ENCODE measurements at places on chromosomes 4 and X.

- DNase-seq, result no peak
Observed at GRCh38 chr4:84786478-84786877, 180.0 kb downstream of the WDFY3 start.

DNA sequence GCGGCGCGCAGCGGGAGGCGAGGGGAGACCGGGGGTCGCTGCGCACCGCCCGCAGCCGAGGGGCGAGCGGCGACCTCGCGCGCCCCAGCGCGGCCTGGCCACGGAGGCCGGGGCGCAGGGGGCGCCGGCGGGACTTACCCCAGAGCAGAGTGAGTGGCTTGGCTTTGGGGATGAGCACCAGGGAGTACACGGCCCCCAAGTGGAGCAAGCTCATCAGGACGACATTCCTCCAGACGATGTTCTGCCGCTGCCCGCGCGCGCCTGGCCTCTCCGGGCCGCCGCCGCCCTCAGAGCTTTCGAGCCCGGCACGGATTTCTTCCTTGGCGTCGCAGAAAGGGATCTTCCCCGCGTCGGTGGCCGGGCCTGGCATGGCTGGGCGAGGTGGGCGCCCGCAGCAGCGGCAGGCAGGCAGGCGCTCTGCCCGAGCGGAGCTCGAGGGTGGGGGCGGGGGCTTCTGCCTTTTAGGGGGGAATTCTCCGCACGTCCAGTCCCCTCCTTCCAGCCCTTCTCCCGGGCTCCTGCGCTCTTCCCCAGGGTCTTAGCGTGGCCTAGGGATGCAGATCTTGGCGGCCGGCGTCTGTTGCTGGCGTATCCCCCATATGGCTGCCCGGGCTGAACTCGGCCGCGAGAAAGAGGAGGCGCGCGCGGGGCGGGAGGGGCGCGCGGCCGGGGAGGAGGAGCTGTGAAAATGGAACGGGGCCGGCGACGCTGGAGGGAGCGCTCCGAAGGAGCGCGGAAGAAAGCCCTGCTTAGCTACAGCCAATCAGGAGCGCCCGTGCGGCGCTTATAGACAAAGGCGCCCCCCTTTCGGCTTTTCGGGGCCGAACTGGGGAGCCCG lies at the start of gene SCD5:
SCD5 (minus strand) TSS at position 629 of the 838 bp plus-strand sequence; CDS start at position 370, 259 bp downstream.
- peak; percentile 65 for DNase-seq

DNA sequence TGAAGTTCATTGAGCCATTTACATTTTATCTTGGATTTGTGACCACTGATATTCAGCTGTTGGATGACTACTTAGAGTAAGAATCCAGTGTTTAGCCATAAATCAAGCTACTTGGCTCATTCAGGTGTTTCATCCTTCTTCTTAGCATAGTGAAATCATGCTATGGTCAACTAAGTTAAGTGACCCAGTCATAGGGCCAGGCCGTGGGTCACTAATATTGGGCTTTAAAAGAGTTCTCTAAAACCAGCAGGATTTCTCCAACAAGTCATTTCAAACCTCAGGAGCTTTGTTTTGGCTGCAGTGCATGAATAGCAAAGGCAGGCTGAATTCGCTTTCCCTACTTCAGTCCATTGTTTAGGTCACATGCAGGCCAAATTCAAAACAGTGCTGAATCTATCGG lies 181.0 kb downstream of the MAML3 start:
- no peak for DNase-seq

DNA sequence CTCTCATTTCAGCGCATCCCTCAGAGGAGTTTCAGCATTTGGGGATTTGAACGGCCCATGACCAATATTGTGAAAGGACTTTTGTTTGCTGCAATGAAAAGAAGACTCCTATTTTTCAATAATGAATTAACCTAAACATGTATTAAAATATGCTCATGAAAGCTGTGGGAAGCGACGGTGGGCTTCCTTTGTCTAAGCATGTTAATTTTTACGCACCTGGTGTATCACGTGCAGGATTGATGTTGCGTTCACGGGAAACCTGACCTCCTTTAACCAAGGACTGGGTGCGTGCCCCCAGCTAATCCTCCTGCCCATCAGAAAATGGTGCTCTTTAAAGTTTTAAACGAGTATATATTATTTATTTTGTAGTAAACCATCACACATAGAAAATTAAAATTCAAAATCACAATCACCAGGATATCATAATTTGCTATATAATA lies 590 bp upstream of the CCDC110 start:
- no peak for DNase-seq

DNA sequence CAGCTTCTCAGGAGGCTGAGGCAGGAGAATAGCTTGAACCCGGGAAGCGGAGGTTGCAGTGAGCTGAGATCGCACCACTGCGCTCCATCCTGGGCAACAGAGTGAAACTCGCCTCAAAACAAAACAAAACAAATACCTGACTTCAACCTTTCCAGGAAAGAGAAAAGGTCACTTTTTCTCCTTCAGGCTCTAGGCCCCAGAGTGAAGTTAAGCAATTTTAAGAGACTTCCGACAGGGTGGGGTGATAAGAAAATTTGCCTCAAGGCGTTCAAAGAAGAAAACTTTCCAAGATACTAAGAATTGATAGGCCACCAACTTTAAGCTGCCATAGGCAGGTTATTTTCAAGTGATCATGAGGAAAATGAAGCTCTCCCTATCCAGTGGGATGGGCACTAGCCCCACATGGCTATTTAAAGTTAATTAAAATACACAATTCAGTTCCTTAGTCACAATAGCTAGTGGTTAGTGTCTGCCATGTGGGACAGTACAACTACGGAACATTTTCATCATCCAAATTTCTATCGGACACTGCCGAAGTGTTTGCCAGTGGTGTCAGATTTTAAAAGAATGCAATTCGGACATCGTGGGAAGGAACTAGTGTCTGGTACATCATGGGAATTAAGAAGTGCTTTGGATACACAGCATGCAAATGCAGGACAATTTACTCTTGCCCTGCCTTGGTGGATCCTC lies 33.0 kb downstream of the SMS start:
- no peak for DNase-seq

GRCh38 chrX:55142206-55142918 lies 53.5 kb downstream of the PAGE2 start:
- DNase-seq, result no peak

DNA sequence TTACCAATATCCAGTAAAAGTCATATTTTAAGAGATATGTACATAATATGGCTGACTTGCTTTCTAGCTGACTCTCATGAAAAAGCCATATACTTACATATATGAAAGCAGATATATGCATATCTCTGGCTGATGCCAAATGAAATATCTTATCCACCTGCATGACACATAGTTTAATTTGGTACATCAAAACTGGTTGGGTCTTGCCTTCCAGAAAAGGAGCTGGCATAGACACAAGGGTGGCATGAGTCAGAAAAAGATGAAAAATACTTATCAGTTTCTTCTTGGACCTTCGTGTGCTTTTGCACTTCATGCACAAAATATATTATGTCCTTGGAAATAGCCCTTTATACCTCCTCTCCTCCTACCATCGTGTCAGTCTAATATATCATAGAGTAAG lies 32.1 kb downstream of the TIGD4 start:
- no peak for DNase-seq

GRCh38 chrX:10168226-10168625 lies 11.5 kb downstream of the CLCN4 start:
- no peak for DNase-seq
